ENCODE measurements at places on chromosomes 7 and 10.

DNA sequence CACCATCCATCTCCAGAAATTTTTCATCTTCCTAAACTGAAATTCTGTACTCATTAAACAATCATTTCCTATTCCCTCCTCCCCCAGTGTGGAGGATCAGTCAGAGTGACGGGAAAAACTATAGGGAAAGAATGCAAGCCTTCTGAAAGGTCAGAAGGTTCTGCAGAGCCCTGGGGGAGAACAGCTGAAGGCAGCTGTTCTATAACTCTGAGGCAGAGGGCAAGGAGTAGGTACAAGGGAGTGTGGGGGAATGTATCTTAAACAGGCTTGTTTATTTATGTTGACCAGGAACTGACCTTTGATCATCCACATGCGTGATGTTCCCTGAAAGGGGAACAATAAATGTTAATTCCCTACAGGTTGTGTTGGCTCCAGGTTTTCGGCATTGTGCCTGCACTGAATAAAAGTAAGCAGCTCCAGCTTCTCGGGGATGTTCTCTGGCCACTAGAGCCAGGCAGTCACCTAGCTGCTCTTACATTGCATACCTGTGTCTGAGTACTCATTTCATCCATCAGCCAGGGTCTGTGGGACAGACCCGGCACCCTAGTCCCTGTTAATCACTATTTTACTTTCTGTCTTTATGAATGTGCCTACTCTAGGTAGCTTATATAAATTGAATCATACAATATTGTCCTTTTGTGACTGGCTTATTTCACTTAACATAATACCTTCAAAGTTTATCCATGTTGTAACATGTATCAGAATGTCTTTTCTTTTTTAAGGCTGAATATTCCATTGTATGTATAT is 5.8 kb downstream of the IFIT1 start:
- DNase-seq: no peak

GRCh38 chr7:5001911-5002310 is 42.9 kb upstream of the MMD2 start:
- no peak for DNase-seq

GRCh38 chr7:13540429-13540828 is 449.0 kb downstream of the ETV1 start:
- DNase-seq: no peak

DNA sequence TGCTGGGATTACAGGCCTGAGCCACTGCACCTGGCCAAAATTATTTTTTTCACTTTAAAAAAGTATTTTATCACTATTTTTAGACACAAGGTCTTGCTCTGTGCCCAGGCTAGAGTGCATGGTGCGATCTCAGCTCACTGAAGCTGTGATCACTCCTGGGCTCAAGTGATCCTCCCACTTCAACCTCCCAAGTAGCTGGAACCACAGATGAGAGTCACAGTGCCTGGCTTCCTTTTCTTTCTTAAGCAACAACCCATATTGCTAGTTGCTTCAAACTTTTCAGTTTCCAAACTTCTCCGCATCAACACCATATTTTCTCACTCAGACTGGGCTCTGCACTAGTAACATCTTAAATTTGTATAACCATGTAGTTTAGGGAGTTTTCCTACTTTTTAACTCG is 9.5 kb upstream of the SMC3 start:
- DNase-seq: no peak

GRCh38 chr10:131396121-131397050 is 84.9 kb upstream of the TCERG1L start:
- DNase-seq: no peak

- DNase-seq: no peak
Observed at GRCh38 chr7:88109612-88110011, 110.2 kb downstream of the SRI start.

DNA sequence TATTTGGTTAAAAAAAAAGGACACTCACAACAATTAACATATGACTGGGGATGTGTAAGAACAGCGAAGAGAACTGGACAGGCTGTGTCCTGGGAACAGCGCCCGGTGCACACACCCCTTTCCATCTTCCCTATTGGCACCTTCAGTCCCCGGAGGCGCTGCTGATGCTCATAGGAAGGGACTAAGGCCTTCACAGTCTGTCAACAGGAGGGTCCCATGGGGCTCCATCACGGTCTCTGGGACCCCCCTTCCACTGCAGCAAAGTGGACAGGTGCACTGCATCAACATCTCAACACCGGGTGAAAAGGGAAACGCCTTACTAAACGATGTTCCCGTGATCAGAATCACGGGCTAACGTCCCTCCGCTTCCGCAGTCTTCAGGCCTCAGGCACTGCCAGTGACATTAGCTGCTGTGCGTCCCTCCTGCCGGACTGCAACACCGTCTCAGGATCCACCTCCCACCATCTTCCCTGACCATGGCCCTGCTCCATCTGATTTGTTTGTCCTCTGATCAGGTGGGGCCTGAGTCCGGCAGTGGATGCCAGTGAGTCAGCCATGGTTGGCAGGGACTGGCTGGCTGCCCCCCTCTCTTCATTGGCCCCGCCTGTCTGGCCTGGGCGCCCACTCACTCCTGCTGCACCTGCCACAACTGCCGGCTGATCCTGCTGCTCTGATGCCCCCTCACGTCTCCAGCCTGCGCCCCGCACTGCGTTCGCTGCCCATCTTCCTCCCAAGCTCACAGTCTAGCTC is 614.7 kb downstream of the DNAJB6 start:
- no peak for DNase-seq

- DNase-seq: no peak
Observed at GRCh38 chr7:157622000-157622399, 285.2 kb downstream of the DNAJB6 start.
